Naive thymus-derived CD8-positive, alpha-beta T cell (primary cell): ENCODE measurements at places on chromosomes 11 and 22.

DNA sequence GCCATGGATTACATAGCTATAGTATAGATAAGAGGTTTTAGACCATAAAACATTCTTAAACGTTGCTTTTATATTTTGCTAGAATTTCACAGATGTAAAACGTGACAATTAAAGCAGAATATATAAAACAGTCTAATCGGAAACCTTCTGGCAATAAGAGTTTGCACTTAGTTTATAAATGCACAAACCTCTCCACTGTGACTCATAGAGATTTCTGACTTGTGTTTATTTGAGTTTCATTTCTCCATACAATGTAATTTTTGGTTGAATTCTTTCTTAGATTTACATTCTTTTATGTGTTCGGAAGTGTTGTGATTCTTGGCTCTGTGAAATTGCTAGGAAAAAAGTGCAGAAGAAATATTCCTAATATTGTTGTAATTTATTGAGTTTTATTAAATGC lies 288.7 kb upstream of the CTSC start:
- H3K36me3 ChIP-seq: no peaks in the 10 kb centered on the region
- H3K4me1 ChIP-seq: no peaks in the 10 kb centered on the region
- no peak overlapping the region for H3K4me3 ChIP-seq
- H3K27ac ChIP-seq: no peak overlapping the region

- DNase-seq: no peak
- no peaks in the 10 kb centered on the region for H3K27me3 ChIP-seq
- no peak overlapping the region for H3K27ac ChIP-seq
- peaks cover 25% of the 10 kb centered on the region for H3K36me3 ChIP-seq
- H3K4me3 ChIP-seq: no peak overlapping the region
- peaks cover 19% of the 10 kb centered on the region for H3K4me1 ChIP-seq
These were observed 167.3 kb downstream of the UVRAG start for GRCh38 chr11:75982309-75982708.

- H3K4me1 ChIP-seq: no peaks in the 10 kb centered on the region
- H3K4me3 ChIP-seq: no peak overlapping the region
- no peak overlapping the region for H3K27ac ChIP-seq
- peaks cover 10% of the 10 kb centered on the region for H3K27me3 ChIP-seq
These were observed 38.3 kb downstream of the TMPRSS5 start for GRCh38 chr11:113667801-113668200.

GRCh38 chr11:358129-358800 lies 11.0 kb upstream of the B4GALNT4 start:
- H3K4me1 ChIP-seq: peaks cover 11% of the 10 kb centered on the region
- H3K4me3 ChIP-seq: no peak overlapping the region
- no peak overlapping the region for H3K27ac ChIP-seq
- H3K27me3 ChIP-seq: no peaks in the 10 kb centered on the region

DNA sequence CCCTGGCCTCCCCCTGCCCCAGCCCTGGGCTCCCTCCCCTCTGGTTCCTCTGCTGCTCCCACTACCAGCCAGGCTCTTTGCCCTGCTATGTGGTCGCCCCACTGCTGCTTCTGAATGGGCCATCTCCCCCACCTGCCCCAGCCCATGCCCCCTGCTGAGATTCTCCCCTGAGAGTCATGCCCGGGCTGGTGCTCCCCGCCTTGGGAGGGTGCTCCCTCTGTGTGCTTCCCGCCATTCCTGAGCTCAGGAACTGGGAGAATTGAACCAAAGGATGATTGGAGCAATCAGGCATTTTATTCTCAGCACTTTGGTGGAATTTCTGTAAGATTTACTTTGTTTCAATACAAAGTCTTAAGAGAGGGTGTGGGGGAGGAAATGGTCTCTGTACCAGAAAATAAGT lies 6.8 kb downstream of the APOBEC3D start:
- H3K4me3 ChIP-seq: no peak overlapping the region
- no peak for DNase-seq
- H3K27me3 ChIP-seq: no peaks in the 10 kb centered on the region
- H3K27ac ChIP-seq: peak overlapping the region; percentile 79

DNA sequence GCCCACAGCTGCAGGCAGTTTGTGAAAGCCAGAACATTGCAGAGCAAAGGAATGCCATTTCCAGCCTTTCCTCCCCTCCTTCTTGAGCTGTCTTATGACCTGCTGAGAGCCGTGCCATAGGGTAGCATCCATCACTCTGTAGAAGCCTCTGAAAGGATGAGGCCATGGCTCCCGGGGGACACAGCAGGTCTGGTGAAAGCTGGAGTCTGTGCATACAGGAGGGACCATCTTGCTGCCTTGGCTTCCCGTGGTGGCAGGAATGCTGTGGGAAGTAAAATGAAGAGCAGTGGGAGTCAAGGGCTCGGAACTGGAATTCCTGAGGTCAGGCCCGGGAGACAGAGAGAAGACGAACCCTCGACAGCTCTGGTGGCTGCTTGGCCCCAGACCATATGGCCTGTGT lies 30.9 kb downstream of the ANO1 start:
- no peak overlapping the region for H3K4me3 ChIP-seq
- no peak for DNase-seq
- peaks cover 9% of the 10 kb centered on the region for H3K4me1 ChIP-seq
- no peaks in the 10 kb centered on the region for H3K36me3 ChIP-seq

- no peak for DNase-seq
- peaks cover 85% of the 10 kb centered on the region for H3K36me3 ChIP-seq
- H3K27ac ChIP-seq: no peak overlapping the region
- H3K4me1 ChIP-seq: peaks cover 7% of the 10 kb centered on the region
These were observed 10.7 kb downstream of the PRPF19 start for GRCh38 chr11:60895687-60896086.

GRCh38 chr11:68982134-68982533 lies 1.3 kb upstream of the MRGPRD start:
- H3K4me1 ChIP-seq: no peaks in the 10 kb centered on the region
- peaks cover 15% of the 10 kb centered on the region for H3K36me3 ChIP-seq
- no peak overlapping the region for H3K4me3 ChIP-seq
- peaks cover 12% of the 10 kb centered on the region for H3K27me3 ChIP-seq

DNA sequence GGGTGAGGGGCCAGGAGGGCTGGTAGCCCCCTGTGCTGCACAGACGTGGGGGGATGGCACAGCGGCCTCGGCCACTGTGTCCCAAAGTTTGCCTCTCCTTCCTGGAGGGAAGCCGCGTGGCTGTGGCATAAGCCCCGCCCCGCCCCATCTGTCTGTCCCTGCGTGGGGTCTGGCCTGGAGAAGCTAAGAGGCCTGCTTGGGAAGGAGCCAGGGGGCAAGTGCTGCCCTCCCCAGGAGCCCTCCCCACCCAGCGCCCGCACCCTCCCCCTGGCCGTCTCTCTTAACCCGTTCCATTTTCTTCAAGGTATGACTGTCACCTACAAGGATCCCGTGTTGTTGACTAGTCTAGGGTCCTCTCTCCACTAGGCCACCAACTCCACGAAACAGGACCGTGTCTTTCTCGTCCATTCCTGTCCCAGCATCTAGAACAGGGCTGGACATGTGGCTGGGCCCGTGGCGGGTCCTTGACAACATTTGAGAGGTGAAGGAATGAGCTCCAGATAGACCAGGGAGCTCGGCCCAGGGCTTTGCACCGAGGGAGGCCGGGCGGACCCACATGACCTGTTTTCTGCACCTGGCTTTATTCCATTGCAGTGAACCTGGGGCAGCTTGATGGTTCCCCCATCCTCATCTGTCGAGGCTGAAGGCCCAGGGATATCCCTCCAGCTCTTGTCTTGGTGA lies 428.0 kb downstream of the TBC1D22A start:
- H3K4me1 ChIP-seq: no peaks in the 10 kb centered on the region
- no peak overlapping the region for H3K4me3 ChIP-seq
- no peak for DNase-seq
- H3K27ac ChIP-seq: no peak overlapping the region
- H3K27me3 ChIP-seq: no peaks in the 10 kb centered on the region

GRCh38 chr11:67099831-67100324 lies 19.2 kb upstream of the KDM2A start:
- H3K36me3 ChIP-seq: no peaks in the 10 kb centered on the region
- DNase-seq: no peak
- H3K4me1 ChIP-seq: peaks cover 49% of the 10 kb centered on the region
- H3K4me3 ChIP-seq: no peak overlapping the region
- no peaks in the 10 kb centered on the region for H3K27me3 ChIP-seq

GRCh38 chr11:71173709-71174108 lies 78.7 kb downstream of the SHANK2 start:
- DNase-seq: no peak
- H3K27ac ChIP-seq: no peak overlapping the region
- no peak overlapping the region for H3K4me3 ChIP-seq

- no peaks in the 10 kb centered on the region for H3K36me3 ChIP-seq
- no peak for DNase-seq
- no peak overlapping the region for H3K27ac ChIP-seq
- H3K4me3 ChIP-seq: no peak overlapping the region
- H3K4me1 ChIP-seq: no peaks in the 10 kb centered on the region
These were observed 111.6 kb upstream of the BMAL1 start for GRCh38 chr11:13166036-13166435.

DNA sequence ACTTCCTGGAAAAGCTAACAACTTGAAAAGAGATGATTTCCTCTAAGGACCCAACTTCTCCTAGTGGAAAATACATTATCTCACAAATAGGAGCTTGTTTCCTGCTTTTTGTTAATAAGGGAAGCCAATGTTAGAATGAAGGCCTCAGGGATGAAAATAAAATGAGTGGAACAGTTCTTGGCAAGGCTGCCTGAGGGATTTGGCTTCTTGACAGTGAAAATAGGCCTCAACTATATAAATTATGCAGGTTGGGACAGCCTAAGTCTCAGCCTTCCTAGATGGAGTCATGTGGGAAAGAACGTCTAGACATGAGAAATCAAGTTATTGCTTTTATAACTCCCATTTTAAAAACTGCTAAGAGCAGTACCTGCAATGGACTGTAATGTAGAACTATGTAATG lies 92.8 kb upstream of the FIBIN start:
- no peaks in the 10 kb centered on the region for H3K36me3 ChIP-seq
- no peak for DNase-seq
- no peaks in the 10 kb centered on the region for H3K27me3 ChIP-seq
- no peak overlapping the region for H3K27ac ChIP-seq
- H3K4me1 ChIP-seq: no peaks in the 10 kb centered on the region

- H3K36me3 ChIP-seq: no peaks in the 10 kb centered on the region
- no peak overlapping the region for H3K27ac ChIP-seq
- H3K4me1 ChIP-seq: no peaks in the 10 kb centered on the region
These were observed 48.7 kb upstream of the EP300 start for GRCh38 chr22:41043722-41044121.

DNA sequence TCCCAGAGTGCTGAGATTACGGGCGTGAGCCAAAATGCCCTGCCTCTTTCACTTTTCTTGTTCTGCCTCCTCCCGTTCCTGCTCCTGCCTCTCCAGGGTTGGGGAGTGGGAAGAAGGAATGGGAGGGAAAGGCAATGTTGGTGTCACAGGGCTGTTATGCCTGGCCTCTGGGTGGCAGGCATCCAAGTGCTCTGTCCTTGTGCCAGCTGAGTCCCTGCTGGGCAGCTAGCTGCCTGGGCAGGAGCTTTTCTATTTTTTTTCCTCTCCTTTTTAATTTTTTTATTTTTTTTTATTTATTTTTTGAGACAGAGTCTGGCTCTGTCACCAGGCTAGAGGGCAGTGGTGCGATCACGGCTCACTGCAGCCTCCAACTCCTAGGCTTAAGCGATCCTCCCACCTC lies 4.1 kb upstream of the SAC3D1 start:
- H3K27ac ChIP-seq: no peak overlapping the region
- H3K4me3 ChIP-seq: no peak overlapping the region
- H3K4me1 ChIP-seq: peaks cover 1% of the 10 kb centered on the region
- H3K36me3 ChIP-seq: peaks cover 22% of the 10 kb centered on the region
- no peaks in the 10 kb centered on the region for H3K27me3 ChIP-seq
- DNase-seq: no peak

- no peak overlapping the region for H3K4me3 ChIP-seq
- DNase-seq: peak; percentile 45
These were observed 66.7 kb upstream of the LMO1 start for GRCh38 chr11:8330404-8330803.

DNA sequence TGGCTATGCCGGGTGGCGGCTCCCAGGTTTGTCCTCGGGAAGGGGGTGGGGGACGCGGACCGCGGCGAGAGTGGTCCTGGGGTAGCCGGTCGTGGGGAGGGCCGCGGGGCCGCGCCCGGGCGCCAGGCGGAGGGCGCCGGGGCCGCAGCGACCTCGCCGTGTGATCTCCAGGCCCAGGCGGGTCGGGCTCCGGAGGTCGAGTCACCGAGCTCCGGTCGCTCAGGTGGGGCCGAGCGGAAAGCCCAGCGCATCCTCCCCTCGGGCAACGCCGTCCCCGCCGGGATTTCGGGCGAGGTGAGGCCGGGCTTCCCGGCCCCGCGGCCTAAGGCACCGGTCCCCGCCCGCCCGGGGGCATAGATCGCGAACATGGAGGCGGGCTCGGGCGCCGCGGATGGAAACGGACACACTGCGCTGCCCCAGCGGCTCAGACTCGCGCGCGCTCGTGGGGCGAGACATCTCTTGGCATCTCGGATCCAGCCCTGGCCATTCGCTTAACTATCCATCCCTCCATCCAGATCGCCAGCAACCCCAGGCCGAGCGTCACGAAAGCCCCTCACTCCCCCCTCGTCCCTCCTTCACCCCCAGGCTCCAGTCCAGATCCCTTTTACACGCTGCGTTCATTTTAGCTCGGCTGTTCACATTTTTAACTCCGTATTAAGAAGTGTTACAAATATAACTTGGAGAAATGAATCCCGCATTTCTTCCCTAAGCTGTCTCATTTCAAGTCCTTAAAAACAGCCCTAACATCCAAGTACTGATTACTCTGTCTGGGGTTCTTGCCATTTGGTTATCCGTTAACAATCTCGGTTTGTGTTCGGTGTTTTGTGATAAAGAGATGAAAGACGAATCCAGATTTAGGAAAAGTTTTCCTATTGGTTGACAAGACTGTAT lies 460 bp downstream of the ZC3H12C start:
- DNase-seq: no peak
- H3K27ac ChIP-seq: no peak overlapping the region
- no peaks in the 10 kb centered on the region for H3K36me3 ChIP-seq
- H3K4me3 ChIP-seq: peak overlapping the region; percentile 66
- peaks cover 38% of the 10 kb centered on the region for H3K27me3 ChIP-seq

GRCh38 chr22:44878483-44879300 lies 126.3 kb downstream of the ARHGAP8 start:
- peaks cover 6% of the 10 kb centered on the region for H3K36me3 ChIP-seq
- H3K27me3 ChIP-seq: no peaks in the 10 kb centered on the region
- H3K4me3 ChIP-seq: no peak overlapping the region
- H3K27ac ChIP-seq: no peak overlapping the region

- H3K27ac ChIP-seq: no peak overlapping the region
- H3K4me3 ChIP-seq: no peak overlapping the region
- no peak for DNase-seq
- H3K36me3 ChIP-seq: peaks cover 2% of the 10 kb centered on the region
- peaks cover 42% of the 10 kb centered on the region for H3K27me3 ChIP-seq
- no peaks in the 10 kb centered on the region for H3K4me1 ChIP-seq
These were observed 59.3 kb downstream of the TTC28 start for GRCh38 chr22:28620244-28620922.

- DNase-seq: no peak
- peaks cover 6% of the 10 kb centered on the region for H3K36me3 ChIP-seq
- H3K27ac ChIP-seq: no peak overlapping the region
- no peak overlapping the region for H3K4me3 ChIP-seq
These were observed 266.8 kb downstream of the MN1 start for GRCh38 chr22:27534720-27535125.

GRCh38 chr22:50169774-50170341 lies 673 bp upstream of the PANX2 start:
- H3K4me1 ChIP-seq: peaks cover 18% of the 10 kb centered on the region
- H3K27me3 ChIP-seq: peaks cover 49% of the 10 kb centered on the region
- H3K36me3 ChIP-seq: peaks cover 7% of the 10 kb centered on the region
- no peak overlapping the region for H3K4me3 ChIP-seq
- no peak overlapping the region for H3K27ac ChIP-seq
